HS-27A (cell line): ENCODE measurements at places on chromosomes 11 and 22.

DNA sequence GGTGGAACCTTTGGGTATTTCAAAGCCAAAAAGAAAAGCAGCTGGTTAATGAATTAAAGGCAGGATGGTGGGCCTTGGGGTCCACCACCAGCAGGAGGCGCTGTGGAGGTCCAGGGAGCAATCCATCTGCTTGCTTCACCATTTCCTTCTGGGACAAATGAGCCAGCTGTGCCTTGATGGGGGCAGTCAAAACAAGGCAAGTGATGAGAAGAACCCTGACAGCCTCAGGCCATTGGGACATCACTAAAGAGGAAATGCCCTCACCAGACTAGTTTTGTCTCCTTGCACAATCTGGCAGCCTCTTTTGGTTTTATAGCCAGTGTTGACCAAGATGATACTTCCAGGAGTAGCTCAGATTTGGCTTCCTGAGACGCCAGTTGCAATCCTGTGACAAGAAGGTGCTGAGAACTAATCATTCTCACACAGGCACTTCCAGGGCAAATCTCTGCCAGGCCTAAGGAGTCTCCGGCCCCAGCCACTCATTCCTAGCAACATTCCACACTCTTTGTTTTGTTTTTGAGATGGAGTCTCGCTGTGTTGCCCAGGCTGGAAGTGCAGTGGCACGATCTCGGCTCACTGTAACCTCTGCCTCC lies 38.2 kb upstream of the WEE1 start:
- peak; percentile 39 for DNase-seq

DNA sequence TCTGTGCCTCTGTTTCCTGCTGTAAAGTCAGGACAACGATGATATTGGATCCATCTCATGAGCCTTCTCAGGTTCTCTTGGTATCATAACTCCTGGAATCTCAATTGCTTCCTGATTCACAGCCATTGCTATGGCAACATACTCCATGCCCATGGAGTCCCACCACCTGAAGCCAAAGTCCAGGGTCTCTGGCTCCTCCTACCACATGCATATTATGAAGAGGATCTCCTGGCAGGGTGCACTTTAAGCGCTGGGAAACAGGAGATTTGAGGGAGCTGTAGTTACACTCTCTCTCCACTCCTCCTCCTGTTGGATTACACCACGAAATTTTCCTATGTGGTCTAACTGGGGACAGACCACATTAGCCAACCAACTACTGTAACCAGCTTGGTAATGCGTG lies 130.9 kb upstream of the SEZ6L start:
- no peak for DNase-seq

- no peak for DNase-seq
Observed at GRCh38 chr11:113952070-113952469, 22.8 kb upstream of the HTR3A start.

GRCh38 chr22:24441406-24442351 lies 14.3 kb downstream of the ADORA2A start:
- DNase-seq = no peak

DNA sequence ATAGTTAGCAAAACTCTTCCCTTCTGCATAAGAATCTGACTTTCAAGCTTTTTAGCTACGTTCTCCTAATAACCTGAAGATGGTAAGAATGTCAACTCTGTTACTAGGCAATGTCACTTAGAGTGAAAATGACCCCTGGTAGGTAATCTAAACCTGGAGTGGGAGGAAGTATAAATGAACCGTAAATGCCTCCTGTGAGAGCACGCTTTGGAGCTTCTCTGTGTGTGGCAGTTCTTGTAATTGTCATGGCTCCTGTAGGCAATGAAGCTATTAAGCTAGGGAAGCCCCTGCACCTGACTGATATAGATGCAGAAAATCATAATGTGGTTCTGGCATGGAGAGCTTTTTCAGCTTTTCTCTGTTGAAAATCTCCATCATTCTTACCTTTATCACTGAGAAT lies 29.4 kb downstream of the CALCA start:
- no peak for DNase-seq

DNA sequence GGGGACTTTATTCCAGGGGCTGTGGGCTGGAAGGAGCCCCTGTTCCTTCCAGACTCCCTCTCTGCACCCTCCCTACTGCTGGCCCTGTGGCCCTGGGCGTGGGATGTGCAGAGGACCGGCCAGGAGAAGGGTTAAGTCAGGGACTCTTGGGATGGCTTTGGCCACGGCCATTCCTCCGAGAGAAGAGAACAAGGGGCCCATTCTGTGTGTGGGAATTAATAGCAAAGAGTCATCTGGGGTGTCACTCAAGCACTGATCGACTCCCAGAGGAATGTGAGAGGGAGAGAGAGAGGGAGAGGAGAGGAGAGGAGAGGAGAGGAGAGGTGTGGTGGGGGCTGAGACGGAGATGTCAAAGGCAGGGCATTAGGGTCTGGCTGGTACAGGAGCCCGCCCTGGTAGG lies 14.2 kb upstream of the SOX10 start:
- DNase-seq = no peak

DNA sequence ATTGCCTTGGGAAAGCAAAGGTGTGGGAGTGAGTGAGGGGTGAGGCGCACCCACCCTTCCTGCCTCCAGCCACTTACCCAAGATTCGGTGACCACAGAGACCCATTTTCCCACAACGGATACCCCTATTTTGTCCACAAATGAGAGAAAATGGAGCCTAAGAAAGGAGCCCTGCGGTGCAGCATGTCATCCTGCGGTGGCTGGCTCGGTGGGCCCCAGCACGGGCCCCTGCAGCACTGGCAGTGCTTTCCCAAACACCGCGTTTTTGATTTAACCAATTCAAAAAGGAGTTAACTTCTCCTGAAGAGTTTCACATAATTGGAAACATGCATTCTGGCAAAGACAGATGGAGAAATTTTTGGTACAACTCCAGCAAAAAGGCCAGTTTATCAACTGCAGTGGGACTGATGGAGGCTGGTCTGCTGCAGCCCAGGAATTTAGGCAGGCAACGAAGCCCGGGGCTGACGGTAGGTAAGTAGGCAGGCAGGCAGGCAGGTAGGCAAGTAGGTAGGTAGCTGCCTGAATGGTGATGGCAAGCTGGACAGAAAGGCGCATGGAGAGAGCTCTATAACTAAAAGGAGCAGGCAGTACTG lies 84.2 kb downstream of the FDX1 start:
- DNase-seq = no peak

DNA sequence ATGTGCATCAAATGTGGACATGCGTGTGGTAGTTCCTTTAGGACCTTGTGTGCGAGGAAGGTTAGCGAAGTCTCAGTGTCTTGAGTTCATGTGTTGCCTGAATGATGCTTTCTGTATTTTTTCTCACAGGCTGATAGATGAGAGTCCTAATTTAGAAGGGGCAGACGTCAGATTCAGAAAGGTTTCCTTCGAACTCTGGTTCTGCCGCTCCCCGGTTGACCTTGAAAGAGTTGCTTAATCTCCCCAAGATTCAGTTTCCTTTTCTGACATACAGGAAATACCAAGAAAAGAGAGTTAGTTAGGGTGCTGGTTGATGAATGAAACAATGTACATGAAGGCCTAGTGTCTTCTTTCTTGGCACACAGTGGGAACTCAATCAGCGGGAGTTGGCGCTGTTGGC lies 35.9 kb upstream of the TTC12 start:
- no peak for DNase-seq

DNA sequence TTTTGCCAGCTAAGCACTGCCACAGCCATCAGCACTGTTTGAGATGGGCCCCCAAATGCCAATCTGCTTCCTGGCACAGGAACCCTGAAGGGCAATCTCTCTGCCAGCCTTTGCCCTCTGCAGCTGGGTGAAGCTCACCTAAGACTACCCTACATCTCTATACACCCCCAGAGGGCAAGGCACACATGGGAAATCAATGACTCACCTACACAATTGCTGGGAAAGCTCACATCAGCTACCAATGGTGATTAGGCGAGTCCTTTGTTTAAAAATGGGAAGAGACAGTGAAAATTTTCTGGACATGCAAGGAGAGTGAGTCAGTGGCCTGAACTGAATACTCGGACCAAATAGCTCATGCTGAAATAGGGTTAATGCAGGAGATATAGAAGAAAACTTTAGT lies 12.6 kb upstream of the PRDM11 start:
- DNase-seq = no peak

DNA sequence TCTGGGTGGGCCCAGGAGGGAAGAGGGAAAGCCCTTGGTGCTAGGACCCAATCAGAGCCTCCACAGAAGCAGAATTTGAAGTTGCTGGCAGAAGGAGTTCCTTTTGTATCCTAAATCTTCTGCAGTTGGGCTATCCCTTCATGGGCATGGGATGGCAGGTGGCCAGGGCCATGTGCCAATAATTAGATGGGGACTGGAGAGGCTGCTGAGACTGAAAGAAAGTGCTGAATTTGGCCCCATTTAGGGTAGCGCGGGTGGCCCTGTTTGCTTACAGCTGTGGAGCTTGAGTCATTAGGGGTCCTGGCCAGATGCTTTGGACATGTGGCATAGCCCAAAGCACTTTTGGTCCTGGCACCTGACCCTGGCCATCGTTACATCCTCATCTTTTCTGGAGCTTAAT lies 27.1 kb downstream of the PARVA start:
- DNase-seq = no peak

DNA sequence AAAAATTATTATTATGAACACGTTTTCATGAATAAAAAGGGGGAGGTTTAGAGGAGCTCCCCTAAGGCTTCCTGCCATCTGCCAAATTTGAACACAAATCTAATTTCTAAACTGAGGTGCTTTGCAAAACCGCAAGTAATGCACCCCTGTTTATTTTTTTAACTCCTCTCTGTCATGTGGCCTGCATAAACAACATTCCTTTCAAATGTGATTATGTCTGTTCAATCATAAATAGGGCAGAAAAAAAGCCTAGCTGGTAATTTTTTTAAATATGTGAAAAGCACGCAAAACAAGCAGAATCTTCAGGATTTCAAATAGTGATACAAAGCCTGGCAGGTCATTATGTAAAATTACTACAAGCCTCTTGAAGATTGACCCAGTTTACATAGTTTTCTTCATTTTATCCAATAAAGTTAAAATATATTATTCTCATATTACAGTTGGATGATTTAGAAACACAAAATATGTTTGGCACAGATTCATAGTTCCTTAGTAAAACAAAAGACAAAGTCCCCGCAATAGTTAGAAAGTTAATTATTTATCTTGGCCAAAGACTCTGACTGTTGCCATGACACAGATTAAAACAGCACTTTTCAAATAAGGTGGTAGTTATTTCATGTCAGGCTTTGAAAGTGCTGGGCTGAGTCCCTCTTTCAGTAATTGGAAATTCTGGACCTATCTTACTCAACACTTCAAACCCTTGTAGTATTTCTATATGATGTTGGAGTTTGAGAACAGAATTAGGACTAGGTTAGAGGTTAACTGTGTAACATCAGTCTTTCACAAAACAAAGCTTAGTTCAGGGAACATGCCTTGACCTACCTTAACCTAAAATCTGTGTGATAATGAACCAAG lies 200.3 kb upstream of the MPPED2 start:
- DNase-seq = no peak

DNA sequence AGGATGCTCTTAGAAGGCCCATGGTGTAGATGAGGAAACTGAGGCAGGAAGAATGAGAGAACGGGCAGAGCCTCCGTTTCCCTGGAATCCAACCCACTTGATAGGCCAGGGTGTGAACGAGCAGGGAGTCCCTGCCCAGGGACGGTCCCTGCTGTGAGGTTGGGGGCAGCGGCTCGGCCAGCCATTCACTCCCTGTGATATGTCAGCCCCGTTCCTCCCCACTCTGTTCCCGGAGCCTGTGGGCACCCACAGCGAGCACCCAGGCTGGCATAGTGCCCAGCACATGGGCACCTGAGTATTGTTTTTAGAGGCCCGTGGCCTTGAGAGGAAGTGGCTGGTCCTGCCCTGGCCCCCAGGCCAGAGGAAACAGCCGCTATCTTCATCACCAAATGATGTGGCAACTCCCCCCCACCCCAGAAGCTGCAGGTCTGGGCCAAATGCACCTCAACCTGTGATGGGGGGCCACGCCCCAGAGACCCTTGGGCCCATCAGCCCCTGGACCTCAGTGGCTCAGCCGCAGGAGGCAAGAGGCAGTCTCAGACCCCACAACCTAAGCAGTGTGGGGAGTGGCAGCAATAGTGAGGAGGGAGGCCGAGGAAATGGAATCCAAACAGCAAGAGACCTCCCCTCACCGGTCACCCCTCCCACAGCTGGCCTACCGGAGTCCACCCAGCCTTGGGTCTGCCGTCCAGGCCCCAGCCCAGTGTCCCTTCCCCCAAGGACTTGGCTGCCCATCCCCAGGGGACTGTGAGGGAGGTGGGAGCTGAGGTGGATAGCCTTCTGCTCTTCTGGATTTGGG lies 2.1 kb downstream of the ALDH3B1 start:
- DNase-seq = no peak

GRCh38 chr11:111589886-111590499 lies 12.3 kb upstream of the SIK2 start:
- no peak for DNase-seq

DNA sequence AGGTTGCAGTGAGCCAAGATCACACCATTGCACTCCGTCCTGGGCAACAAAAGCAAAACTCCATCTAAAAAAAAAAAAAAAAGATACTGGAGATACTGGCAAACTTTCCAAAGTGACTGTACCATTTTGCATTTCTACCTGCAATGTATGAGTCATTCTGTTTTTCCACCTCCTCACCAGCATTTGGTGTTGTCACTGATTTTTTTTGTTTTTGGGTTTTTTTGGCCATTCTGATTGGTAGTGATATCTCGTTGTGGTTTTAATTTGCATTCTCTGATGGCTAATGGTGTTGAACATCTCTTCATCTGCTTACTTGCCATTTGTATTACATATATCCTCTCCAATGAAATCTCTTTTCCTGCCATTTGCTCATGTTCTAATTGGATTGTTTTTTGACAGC lies 12.0 kb upstream of the RBX1 start:
- DNase-seq = no peak

GRCh38 chr11:65870307-65870658 lies 2.3 kb downstream of the EFEMP2 start:
- DNase-seq = no peak

GRCh38 chr11:130469181-130469580 lies 20.7 kb downstream of the ADAMTS15 start:
- no peak for DNase-seq

GRCh38 chr11:27700351-27701301 lies at the start of gene BDNF:
Gene BDNF, minus strand, starts transcription at chr11:27700455. Its CDS starts 41,891 bp downstream, at chr11:27658564.
- DNase-seq = no peak

DNA sequence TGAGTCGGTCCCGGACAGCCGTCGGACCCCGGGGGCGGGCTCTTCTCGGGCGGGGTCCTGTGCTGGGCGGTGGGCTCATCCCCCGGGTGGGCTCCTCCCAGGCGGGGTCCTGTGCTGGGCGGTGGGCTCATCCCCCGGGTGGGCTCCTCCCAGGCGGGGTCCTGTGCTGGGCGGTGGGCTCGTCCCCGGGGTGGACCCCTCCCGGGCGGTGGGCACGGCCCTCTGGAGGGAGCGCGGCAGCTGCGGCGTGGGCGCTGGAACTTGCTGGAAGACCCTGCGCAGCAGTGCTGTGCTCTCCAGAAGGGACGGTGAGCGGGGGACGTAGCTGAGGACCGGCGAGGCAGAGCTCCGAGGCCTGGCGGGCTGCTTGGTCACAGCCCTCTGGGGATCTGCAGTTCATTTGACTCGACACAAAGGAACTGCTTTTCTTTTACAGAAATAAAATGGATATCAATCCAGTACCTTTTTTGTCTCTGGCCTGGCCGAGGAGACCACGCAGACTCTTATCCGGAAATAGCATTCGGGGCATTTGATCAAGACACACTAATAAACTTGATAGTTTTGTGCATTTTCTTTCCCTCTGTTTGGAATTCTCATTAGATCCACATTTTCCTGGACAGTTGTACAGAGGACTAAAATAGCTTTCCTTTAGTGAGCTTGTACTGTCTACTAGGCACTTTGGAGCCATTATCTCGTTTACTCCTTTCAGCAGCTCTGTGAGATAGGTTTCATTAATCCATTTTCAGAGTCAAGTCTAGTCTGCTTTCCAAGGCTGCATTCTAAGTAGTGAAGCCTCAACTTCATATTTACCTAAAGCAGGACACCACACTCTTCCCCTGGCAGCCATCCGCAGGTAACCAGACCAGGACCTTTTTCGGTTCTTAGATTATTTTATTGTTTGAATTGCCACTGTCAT lies 812 bp downstream of the JAM3 start:
- no peak for DNase-seq
